Suprapubic skin (tissue), 4 donors: ENCODE measurements at places on chromosomes 12 and 14.

GRCh38 chr12:131828671-131829355, 620 bp downstream of the MMP17 start:
- DNase-seq = no peak
- H3K4me1 ChIP-seq = peaks cover 47% of the 10 kb centered on the region
- H3K4me3 ChIP-seq = peak overlapping the region; percentile 68
- peak overlapping the region; percentile 14 for H3K27ac ChIP-seq
- no peaks in the 10 kb centered on the region for H3K36me3 ChIP-seq

DNA sequence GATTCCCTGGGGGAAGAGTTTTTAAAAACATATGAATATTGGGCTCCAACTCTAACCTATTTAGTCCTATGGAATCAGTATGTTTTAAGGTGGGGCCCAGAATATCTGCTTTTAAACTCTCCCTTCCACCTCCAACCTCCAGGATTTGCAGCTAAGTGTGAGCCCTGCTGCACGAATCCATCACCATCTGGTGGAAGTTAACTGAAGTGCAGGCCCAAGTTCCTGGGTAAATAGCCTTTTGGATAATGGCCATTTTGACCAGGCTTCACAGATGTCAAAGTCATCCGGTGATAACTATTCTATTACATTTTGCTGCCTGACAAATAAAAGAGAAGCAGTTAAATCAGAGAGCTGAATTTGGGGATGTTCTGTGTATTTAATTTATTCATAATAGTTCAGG, 58.1 kb upstream of the RMST start:
- no peaks in the 10 kb centered on the region for H3K4me1 ChIP-seq
- H3K27me3 ChIP-seq = no peaks in the 10 kb centered on the region
- H3K4me3 ChIP-seq = no peak overlapping the region
- DNase-seq = no peak

GRCh38 chr14:53640695-53641094, 315.9 kb downstream of the BMP4 start:
- peaks cover 22% of the 10 kb centered on the region for H3K27me3 ChIP-seq
- H3K36me3 ChIP-seq = no peaks in the 10 kb centered on the region
- no peaks in the 10 kb centered on the region for H3K4me1 ChIP-seq
- no peak overlapping the region for H3K4me3 ChIP-seq
- no peak for DNase-seq

DNA sequence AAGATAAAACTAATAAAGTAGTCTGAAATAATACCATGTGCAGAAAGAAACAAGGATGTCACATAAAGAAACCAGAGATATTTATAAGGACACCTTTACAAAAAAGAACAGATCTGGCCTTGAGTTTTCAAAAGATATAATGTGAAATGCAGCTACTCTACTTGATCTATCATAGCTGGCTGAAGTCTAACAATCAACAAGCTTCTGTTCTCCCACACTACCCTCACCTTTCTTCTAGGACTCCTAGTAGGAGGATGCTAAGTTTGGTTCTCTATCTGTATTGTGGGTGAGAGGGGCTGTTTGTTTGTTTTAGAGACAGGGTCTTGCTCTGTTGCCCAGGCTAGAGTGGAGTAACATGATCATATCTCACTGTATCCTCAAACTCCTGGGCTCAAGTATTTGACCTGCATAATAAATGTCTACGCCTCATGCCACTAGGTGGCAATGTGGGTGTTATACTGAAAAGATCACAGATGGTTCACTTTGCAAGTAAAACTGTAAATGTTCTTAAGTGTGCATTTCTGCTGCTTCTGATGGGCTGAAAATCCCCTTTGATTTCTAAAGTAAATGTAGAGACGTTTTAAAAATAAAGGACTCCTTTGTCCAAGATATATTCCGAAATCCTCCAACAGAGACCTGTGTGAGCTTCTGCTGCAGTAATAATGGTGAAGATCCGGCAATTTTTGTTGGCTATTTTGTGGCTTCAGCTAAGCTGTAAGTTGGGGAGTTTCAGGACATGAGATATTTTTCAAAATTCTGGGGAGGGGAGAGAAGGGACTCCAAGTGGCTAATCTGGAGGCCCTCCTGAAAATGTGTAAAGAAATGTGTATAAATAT, 269.3 kb downstream of the DAD1 start:
- H3K4me3 ChIP-seq = no peak overlapping the region
- H3K4me1 ChIP-seq = peaks cover 4% of the 10 kb centered on the region
- no peaks in the 10 kb centered on the region for H3K36me3 ChIP-seq
- H3K27me3 ChIP-seq = no peaks in the 10 kb centered on the region
- no peak overlapping the region for H3K27ac ChIP-seq

DNA sequence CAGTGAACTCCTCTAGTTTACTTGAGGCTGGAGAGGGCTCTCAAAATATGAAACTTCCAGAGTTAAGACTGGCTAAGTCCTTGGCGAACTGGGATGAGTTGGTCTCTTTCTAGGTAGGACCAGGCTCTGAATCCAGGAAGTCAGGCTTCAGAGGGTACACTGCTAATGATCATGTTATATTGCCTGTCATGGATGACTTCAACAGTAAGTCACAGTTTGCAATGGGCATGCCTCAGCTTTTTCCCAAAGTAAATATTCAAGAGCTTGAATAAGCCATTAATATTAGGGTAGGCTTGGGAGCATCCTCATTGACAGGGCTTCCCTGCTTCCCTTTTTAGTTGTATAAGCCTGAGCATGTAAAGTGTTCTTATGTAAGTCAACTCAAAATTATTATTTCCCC, 61.7 kb upstream of the PTHLH start:
- no peaks in the 10 kb centered on the region for H3K36me3 ChIP-seq
- H3K27ac ChIP-seq = no peak overlapping the region
- no peaks in the 10 kb centered on the region for H3K27me3 ChIP-seq
- DNase-seq = no peak
- H3K4me1 ChIP-seq = no peaks in the 10 kb centered on the region
- H3K4me3 ChIP-seq = no peak overlapping the region

DNA sequence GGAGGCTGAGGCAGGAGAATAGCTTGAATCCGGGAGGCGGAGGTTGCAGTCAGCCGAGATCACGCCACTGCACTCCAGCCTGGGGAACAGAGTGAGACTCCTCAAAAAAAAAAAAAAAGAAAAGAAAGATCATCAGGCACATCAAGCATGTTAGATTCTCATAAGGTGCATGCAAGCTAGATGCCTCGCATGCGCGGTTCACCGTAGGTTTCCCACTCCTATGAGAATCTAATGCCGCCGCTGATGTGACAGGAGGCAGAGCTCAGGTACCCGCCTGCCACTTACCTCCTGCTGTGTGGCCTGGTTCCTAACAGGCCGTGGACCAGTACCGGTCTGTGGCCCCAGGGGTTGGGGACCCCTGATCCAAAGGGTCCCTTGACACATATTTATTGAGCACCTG, 7.0 kb downstream of the ACVR1B start:
- no peak for DNase-seq
- peaks cover 6% of the 10 kb centered on the region for H3K36me3 ChIP-seq
- peak overlapping the region; percentile 54 for H3K27ac ChIP-seq
- no peaks in the 10 kb centered on the region for H3K27me3 ChIP-seq
- peaks cover 76% of the 10 kb centered on the region for H3K4me1 ChIP-seq
- H3K4me3 ChIP-seq = no peak overlapping the region

- H3K27ac ChIP-seq = no peak overlapping the region
- H3K27me3 ChIP-seq = no peaks in the 10 kb centered on the region
- DNase-seq = no peak
- peaks cover 17% of the 10 kb centered on the region for H3K36me3 ChIP-seq
Measured at GRCh38 chr12:1108276-1108675, 117.3 kb downstream of the ERC1 start.

- H3K36me3 ChIP-seq = no peaks in the 10 kb centered on the region
- no peak overlapping the region for H3K27ac ChIP-seq
- DNase-seq = no peak
- peaks cover 17% of the 10 kb centered on the region for H3K4me1 ChIP-seq
- peaks cover 7% of the 10 kb centered on the region for H3K27me3 ChIP-seq
Measured at GRCh38 chr14:93880021-93880820, 46.9 kb upstream of the FAM181A start.

- no peaks in the 10 kb centered on the region for H3K27me3 ChIP-seq
- H3K27ac ChIP-seq = no peak overlapping the region
- peaks cover 18% of the 10 kb centered on the region for H3K4me1 ChIP-seq
- no peaks in the 10 kb centered on the region for H3K36me3 ChIP-seq
- no peak for DNase-seq
- no peak overlapping the region for H3K4me3 ChIP-seq
Measured at GRCh38 chr12:28192125-28192524, 1.9 kb downstream of the CCDC91 start.

DNA sequence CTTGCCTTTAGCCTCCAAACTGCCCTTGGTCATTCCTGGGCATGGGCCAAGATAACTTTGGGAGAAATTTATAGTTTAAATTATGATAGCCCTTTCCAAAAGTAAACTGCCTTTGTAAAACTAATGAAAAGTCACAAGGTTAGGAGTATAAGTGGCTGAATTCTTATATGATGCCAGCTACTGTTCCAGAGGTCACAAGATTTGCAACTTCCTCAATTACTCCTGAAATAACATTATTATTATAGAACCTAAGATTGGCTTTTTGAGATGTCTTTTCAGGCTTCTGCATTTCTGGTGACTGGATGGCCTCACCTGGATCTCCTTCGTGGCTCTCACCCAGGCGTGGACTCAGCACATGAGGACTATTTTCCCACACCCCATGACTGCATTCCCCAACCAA, 55.0 kb downstream of the OSBPL8 start:
- no peak overlapping the region for H3K27ac ChIP-seq
- DNase-seq = no peak
- no peak overlapping the region for H3K4me3 ChIP-seq
- no peaks in the 10 kb centered on the region for H3K4me1 ChIP-seq

- no peaks in the 10 kb centered on the region for H3K36me3 ChIP-seq
- no peak overlapping the region for H3K4me3 ChIP-seq
- DNase-seq = no peak
- no peak overlapping the region for H3K27ac ChIP-seq
- no peaks in the 10 kb centered on the region for H3K27me3 ChIP-seq
Measured at GRCh38 chr12:28172434-28173030, 17.7 kb upstream of the CCDC91 start.

DNA sequence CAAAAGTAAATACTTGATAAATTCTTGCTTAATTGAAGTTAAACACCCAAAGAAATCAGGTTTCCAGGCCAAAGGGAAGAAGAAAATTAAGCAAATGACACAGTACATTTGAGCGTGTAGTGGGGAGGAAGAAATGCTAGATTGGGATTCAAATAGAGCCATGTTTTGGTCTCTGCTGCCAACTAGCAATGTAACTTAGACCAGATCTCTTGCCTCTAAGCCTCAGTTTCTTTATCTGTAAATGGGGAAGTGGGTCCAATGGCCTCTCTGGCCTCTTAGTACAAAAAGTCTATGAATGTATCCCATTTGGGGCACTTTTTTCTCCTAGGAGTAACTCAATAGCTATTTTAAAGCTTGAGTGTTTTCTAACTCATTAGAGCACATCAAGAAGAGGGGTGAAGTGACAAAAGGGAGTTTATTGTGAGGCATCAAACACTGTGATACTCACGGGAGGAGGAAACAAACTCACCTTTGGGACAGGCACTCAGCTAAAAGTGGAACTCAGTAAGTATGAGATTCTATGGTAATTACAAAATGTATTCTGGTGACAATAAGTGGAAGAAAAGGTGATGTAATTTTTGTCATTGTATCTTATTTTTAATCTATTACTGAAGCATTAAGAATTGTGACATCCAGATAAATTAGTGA, 55.8 kb downstream of the DAD1 start:
- no peak overlapping the region for H3K4me3 ChIP-seq
- H3K4me1 ChIP-seq = peaks cover 25% of the 10 kb centered on the region
- H3K36me3 ChIP-seq = no peaks in the 10 kb centered on the region
- no peaks in the 10 kb centered on the region for H3K27me3 ChIP-seq
- DNase-seq = no peak

GRCh38 chr12:18254081-18254480, 7.2 kb upstream of the PIK3C2G start:
- no peaks in the 10 kb centered on the region for H3K27me3 ChIP-seq
- H3K36me3 ChIP-seq = no peaks in the 10 kb centered on the region
- H3K27ac ChIP-seq = no peak overlapping the region

GRCh38 chr12:53221203-53222080, 10.6 kb downstream of the RARG start:
- peaks cover 96% of the 10 kb centered on the region for H3K4me1 ChIP-seq
- H3K36me3 ChIP-seq = peaks cover 1% of the 10 kb centered on the region
- H3K27me3 ChIP-seq = no peaks in the 10 kb centered on the region
- peak; percentile 85 for DNase-seq
- H3K4me3 ChIP-seq = peak overlapping the region; percentile 61

- no peaks in the 10 kb centered on the region for H3K27me3 ChIP-seq
- peak overlapping the region; percentile 89 for H3K27ac ChIP-seq
Measured at GRCh38 chr12:130127912-130128789, 34.1 kb upstream of the FZD10 start.

DNA sequence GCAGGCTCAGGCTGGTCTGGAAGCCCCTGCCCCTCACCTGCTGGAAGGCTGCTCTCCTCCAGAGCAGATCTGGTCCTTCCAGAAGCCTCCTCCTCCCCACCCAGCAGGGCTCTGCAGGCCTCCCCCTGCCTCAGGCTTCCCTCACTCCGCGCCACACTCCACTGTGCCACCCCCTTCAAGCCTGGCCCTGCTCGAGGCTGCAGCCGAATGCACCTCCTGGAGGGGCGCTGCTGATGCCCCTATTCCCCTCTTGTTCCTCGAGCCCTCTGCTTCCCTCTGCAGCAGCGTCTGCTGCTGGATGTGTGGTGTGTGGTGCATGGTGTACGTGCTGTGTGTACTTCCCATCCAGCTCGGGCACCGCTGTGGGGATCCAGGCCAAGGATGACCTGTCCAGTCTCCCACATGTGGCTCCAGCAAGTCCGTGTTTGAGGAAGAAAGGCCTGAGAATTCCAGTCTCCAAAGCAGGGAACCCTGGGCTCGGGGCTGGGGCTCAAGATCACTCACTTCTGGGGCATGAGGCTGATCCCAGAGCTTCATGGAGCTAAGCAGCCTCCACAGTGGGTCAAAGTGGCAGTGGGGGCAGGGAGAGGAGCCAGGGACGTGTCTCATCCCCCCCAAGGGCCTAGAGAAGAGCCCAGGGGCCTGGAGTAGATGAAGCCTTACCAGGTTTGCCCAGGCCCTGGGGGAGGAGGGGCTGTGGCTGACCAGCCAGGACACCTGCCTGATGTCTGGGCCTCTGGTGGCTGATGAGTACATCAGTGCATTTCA, 136.0 kb upstream of the C14orf180 start:
- no peaks in the 10 kb centered on the region for H3K4me1 ChIP-seq
- peak; percentile 38 for DNase-seq
- peaks cover 13% of the 10 kb centered on the region for H3K27me3 ChIP-seq
- no peaks in the 10 kb centered on the region for H3K36me3 ChIP-seq
- no peak overlapping the region for H3K27ac ChIP-seq

DNA sequence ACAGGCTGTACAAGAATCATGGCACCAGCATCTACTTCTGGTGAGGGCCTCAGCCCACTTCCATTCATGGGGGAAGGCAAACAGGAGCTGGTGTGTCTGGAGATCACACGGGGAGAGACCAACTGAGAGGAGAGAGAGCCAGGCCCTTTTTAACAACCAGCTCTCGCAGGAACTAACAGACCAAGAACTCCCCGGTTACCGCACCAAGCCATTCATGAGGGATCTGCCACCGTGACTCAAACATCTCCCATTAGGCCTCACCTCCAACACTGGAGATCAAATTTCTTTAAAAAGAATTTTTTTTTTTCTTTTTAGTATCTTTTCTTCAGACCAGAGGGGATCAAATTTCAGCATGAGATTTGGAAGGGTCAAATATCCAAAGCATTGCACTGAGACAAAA, 16.7 kb upstream of the AQP2 start:
- H3K4me1 ChIP-seq = no peaks in the 10 kb centered on the region
- H3K27me3 ChIP-seq = peaks cover 3% of the 10 kb centered on the region
- no peaks in the 10 kb centered on the region for H3K36me3 ChIP-seq
- no peak overlapping the region for H3K27ac ChIP-seq
